Sigmoid colon (tissue), 7 donors: ENCODE measurements at places on chromosomes 12 and 14. TPM values are rescaled to one million over a fixed set of nuclear protein-coding genes. Genes with fewer than 3 reads are reported as not detected.

DNA sequence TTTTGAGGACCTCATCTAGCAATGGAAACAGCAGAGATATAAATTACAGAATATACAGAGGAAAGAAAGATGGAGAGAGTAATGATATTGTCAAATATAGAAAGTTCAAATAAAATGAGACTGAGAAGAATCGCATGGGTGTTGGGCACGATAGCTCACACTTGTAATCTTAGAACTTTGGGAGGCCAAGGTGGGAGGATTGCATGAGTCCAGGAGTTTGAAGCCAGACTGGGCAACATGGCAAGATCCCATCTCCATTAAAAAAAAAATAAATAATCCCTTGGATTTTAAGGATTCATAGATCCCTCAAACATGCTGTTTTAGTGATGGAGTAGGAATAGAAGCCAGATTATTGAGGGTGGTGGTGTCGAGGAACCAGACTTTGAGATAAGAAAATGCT is 1.9 kb downstream of the PYROXD1 start:
- no peak for DNase-seq

DNA sequence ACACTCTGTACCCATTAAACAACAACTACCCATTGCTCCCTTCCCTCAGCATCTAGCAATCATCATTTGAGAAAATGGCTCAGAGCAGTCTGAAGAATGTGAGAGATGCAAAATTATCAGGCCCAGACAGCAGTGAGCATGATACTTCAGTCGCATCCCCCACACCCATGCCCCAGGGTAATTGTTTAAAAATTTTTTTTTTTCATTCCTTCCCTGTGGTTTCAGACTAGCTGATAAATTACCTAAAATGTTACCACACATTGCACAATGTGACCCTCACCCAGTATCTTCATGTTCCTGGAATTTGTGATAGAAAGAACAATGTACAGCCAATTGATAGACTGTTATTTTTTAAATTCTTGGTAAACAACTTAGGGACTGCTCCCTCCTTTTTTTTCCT is 11.3 kb upstream of the USP15 start:
- no peak for DNase-seq

- DNase-seq = no peak
Measured at GRCh38 chr12:23128462-23128861, 503.5 kb downstream of the ETNK1 start.

- no peak for DNase-seq
Measured at GRCh38 chr12:102106905-102107304, 13.0 kb downstream of the NUP37 start.

DNA sequence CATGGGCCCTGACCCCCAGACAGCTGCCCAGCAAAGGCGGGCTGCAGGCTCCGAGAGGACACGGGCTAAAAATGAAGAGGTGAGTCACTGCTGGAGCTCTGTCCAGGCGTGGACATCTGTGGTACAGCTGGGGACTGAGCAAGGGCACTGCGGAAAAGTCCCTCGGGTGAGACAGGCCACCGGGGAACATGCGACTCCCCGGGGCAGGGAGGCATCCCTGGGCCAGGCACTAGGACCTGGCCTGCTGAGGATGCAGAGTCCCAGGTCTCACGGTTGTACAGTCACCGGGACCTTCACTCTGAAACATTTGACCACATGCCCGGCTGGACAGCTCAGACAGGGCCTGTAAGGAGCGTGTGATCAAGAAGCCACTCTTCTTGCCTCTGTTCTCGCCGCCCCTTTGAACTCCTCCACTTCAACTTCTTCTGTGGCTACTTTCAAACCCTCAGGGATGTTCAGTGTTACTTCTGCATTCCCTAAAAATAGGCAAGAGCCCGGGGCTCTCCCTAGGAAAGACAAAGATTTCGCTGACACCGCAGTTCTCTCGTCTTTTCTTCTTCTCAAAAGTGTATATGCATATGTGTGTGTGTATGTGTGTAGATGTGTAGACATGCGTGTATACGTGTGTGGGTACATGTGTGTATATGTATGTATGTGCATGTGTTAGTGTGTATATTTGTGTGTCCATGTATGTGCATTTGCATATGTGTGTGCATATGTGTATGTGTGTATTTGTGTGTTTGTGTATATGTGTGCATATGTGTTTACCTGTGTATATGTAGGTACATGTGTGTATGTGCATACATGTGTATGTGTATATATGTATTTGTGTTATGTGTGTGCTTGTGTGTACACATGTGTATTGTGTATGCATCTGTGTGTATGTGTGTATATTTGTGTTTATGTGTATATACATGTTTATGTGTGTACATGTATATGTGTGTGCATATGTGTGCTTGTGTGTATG is 5.0 kb upstream of the RFLNA start:
- DNase-seq = peak; percentile 63

- DNase-seq = no peak
Measured at GRCh38 chr14:75119056-75119455, 7.8 kb downstream of the NEK9 start.

The RNF212B gene
- total RNA-seq = not detected

DNA sequence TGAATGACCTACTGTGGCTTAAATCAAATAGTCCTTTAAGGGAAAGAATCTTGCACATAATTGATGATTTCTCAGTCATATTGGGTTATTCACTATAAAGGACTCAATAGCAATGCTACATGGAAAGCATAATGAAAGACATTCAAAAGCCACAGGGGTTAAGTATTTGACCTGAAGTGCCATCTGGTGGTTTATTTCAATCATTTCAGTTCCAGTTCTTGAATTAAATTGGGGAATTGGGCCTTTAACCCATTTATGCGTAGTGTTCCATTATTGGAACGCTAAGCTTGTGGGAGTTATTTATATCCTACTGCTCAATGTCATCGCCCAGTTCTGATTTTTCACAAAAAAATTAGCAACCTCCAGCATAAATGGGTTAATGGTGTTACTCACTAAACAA is 41.3 kb upstream of the C12orf71 start:
- no peak for DNase-seq

The GUCY2C gene
- not detected for total RNA-seq

The ACAD10 gene
- total RNA-seq = 9.4 TPM

DNA sequence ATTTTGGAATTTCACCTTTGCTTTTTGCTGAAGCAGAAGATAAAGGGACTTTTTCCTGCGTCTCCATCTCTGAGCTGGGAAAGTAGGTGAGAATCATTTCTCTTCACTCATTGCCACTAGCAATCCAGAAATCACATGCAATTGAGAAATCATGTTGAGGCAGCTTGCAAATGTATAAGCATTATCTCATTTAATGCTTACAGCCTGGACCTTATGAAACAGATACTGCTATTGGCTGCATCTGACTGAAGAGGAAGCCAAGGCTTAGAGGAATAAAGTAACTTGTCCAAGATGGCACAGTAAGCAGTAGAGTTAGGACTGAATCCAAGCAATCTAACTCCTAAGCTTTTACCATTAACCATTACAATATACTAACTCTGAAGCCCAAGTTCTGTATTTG is 122.4 kb downstream of the FIGNL2 start:
- DNase-seq = no peak

- no peak for DNase-seq
Measured at GRCh38 chr14:36555998-36556743, 26.2 kb downstream of the NKX2-8 start.

The MGP gene
- total RNA-seq = 1,489 TPM

DNA sequence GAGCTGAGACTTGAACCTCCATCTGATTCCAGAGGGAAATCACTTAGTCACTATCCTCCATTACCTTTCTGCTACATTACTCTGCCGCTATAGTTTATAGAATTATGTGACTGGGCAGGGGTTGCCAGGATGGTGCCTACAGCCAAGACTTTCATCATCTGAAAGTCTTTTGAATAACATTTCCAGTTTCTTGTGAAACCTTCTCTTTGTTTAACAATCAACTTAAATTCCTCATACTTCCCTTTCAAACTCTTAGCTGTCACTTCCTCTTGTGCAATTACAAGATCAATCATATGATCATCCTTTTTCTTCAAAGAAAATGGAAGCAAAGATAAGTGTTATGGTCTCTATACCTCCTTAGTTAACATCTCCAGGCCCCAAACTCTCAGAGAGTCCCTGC is 25.4 kb upstream of the PELI2 start:
- DNase-seq = no peak

- DNase-seq = no peak
Measured at GRCh38 chr12:26346736-26347135, 151.4 kb downstream of the SSPN start.

GRCh38 chr12:18723752-18724151 is 14.1 kb downstream of the PLCZ1 start:
- no peak for DNase-seq

The GPR132 gene
- 1.9 TPM for total RNA-seq

DNA sequence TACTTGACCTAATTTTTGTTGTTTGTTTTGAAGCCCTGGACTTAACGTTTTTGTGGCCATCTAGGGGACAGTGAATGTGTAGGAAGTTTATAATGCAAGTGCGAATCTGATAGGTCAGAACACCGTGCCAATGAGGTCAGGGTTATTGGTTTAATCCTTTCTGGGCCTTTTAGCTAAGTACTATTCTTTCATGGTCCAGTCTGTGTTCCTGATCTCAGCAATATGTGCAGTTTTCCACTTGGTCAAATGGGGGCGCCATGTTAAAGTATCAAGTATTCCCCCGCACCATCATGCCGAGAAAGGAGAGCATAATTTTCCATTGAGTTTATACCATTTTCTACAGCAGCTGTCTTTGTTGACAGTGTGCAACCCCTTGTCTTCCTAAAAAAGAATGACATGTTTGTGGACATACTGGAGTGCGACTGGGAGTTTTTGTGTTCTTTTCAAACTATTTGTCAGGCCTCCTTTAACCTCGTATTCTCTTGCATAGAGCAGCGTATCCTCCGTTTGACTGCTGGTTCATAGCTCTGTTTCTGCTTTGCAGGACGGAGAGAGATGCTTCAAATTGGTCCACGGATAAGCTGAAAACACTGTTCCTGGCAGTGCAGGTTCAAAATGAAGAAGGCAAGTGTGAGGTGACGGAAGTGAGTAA is 1.3 kb downstream of the AHSA1 start:
- DNase-seq = no peak

DNA sequence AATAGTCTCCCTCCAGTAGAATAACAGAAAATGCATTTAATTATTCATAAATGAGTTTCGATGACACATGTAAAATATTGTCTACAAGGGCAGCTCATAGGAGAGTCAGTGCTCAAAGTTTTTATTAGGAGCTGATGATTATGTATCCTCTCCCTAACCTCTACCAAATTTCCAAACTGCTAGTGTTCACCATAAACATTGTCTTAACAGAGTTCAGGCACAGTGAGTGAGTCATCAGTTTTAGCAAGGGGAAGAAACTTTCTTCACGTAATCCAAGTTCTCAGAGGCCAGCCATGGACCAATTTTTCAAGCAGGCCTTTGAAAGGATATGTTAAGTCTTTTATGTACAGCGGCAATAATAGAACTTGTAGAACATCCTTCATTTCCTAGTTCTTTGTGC is 649.2 kb upstream of the MIS18BP1 start:
- no peak for DNase-seq

DNA sequence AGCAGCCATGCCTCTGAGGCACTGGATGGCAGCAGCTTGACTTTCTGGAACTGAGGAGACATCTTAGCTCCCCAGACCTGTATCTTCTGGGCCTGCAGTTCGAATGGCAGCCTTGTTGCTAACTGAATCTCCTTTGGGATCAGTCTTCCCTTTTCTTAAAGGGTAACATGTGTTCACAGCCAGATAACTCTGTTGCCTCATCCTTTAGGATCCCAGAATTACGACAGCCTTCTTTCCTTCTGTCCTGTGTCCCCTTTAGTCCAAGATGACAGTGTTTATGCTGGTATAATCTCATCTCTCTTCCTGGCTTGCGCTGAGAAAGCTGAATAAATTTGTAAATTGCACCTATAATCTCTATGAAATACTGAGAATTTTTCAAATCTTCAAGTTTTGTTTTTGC is 9.1 kb upstream of the ERC1 start:
- no peak for DNase-seq

DNA sequence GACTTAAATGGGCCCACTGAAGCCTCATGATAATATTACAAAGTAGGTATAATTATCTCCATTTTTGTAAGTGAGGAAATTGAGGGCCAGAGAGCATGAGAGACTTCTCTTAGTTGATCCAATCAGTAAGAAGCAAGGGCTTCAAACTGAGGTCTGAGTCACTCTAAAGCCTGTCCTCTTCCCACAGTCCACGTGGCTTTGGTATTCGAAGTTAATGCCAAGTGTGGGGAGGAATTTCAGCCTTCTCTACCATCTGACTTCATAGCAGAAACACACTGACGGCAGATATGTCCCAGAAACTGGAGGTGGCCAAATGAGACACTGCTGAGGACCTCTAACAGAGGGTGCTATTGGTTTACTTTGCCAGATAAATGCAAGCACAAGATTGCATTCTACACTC is 114.4 kb upstream of the OVCH1 start:
- DNase-seq = no peak

DNA sequence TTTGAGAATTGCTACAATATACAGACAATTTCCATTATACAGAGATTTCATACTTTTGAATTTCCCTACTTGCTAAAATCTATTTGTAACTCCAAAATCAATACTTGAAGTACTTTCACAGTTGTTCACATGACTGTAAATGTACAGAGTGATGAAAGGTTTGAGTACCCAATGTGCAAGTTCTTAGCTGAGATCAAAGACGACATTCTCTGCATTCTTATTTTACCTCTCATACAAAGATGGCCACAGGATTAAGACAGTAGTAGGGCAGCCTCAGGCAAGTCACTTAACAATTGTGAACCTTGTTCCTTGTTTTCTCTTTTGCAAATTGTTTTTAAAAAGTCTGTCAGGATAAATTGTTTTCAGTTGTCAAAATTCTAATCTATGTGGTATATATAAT is 255.9 kb upstream of the KITLG start:
- no peak for DNase-seq

GRCh38 chr12:25295361-25295760 is 44.6 kb upstream of the KRAS start:
- no peak for DNase-seq

The RPS6KL1 gene
- 4.6 TPM for total RNA-seq

The FGF23 gene
- total RNA-seq = not detected

The WNT1 gene
- total RNA-seq = not detected

The SUPT16H gene
- total RNA-seq = 63.7 TPM

DNA sequence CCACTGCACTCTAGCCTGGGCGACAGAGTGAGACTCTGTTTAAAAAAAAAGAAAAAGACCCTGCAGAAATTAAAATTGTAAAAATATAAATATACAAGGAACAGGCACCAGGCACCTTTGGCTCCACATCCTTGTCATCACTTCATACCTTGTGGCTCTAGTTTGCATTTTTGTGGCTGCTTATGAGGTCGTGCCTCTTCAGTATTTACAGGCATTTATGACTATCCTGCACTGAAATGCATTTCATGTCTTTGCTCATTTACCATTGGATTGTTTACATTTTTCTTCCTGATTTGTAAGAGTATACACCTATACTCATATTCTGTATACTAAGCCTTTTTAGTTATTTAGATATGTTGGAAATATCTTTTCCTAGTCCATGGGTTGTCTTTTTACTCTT is 20.1 kb downstream of the BICD1 start:
- DNase-seq = no peak

GRCh38 chr14:23604675-23605170 is 26.1 kb upstream of the JPH4 start:
- DNase-seq = peak; percentile 30

The LRP1-AS gene
- total RNA-seq = not detected

The SIX6 gene
- not detected for total RNA-seq
